ENCODE measurements at places on chromosomes 5 and 9.

DNA sequence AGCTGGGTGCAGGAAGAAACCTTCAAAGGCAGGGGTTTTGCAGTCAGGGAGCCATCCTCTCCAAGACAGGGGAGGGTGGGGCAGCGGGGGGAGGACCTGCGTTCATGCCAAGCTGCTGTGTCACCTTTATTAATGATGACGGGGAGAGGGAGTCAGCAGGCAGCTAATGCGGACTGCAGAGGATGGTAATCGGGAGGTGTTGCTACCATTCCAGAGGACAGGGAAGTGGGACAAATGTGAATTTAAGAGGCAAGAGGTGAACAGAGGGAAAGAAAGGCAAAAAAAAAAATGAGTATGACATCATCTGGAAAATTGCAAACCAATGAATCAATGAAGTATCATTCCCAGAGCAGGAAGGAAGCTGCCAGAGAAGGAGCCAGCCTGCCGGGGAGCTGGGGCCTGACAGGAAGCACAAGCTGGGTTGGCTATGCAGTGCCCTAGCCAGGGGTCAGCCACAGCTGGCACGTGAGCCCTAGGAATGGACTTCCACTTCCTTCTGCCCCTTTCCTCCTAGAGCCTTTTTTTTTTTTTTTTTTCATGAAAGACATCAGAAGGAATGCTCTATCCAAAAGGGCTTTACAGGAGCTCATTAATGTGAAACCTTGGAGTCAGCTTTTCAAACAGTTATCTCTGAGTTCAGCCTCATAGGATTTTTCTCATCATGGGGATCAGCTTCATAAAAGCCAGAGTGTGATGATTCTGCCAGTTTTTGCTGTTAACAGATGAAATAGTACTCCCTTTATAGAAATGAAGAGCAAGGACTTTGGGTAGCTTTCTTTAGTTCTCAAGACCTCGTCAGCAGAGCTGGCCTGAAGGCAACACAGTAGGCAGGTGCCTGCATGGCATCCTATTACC, 9.2 kb downstream of the INSYN2B start:
- DNase-seq: peak; percentile 33

DNA sequence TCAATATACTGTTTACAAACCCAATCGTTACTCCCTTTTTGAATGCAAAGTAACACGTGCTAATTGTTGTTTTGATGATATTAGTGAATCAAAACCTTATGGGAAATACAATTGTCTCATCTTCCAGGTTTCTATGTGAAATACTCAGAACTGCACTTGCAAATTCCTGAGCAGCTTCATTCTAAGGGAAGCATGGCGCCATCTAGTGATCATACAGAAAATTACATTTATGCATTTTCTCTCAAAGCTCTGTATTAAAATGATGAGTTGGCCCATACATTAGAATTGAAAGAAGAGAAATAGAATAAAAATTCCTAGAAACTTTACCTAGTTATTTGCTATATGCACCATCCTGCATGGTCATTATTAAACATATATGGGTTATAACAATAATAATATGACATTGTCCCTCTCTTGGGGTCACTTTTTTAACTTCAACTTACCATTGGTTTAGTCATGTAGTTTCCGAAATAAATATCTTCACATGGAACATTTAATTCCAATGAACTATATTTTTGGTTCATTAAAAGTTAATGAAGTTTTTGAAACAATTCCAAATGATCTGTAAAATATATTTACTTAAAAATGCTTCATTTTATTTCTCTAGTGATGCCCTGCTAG, 220.0 kb downstream of the PDE4D start:
- no peak for DNase-seq

GRCh38 chr9:137438591-137439157, 2.5 kb downstream of the ENTPD8 start:
- DNase-seq: no peak

GRCh38 chr9:114409103-114409780, 21.5 kb upstream of the AKNA start:
- DNase-seq: no peak

DNA sequence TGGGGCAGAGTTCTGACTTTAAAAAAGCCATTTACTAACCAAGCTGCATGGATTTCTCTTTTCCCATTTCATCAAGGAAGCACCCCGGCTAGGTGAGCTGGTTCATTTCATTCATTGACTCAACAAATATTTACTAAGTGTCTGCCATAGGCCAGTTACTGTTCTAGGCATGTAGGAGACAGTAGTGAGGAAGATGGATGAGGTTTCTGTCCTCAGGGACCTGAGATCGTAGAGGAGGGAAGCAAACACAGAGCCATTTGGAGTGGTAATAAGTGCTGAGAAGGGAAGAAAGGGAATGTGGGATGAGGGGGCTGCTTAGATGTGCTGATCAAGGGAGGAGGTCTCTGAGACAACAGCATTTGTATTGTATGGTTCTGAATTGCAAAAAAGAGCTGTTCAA, 120.4 kb downstream of the C9orf152 start:
- DNase-seq: no peak

DNA sequence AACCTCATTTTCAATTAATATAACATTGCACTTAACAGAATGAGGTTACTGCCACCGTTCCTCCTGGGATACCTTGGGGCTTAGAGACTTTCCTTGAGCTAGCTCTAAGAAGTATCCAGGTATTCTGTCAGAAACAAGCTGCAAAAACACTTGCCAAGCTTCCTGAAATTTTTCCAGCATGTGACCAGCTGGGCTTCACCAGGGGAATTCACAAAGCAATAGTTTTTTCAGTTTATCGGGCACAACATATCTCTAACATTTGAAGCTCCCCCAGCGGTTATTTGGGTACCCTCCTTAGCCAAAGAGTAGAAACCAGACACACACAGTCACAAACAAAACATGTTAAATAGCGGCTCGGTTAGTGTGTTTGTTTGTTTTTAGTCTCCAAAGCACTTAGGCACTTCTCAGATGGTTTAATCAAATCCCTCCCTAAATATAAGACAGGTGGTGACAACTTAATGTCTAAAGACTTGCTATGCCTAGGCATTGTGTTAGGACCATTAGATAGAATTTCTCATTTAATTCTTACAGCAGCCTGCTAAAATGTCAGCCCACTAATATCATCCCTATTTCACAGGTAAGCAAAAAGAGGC, 278.2 kb downstream of the GLIS3 start:
- no peak for DNase-seq

DNA sequence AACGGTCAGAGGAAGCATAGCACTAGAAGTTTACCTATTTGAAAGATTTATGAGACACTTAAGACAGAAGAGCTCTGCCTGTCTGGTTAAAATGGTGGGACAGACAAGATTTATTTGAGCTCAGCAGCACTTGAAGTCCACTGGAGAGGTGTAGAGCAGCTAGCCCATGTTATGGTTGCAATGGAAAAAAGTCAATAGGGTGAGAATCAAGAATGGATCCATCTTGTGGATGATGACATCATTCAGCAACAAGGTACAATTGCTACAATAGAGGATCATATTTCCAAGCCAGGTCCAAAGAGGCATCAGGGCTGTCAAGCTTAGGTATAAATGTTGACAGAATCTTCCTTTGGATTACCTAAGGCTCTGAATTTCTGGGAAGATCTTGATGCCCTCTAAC, 21.1 kb upstream of the ZNF131 start:
- no peak for DNase-seq

DNA sequence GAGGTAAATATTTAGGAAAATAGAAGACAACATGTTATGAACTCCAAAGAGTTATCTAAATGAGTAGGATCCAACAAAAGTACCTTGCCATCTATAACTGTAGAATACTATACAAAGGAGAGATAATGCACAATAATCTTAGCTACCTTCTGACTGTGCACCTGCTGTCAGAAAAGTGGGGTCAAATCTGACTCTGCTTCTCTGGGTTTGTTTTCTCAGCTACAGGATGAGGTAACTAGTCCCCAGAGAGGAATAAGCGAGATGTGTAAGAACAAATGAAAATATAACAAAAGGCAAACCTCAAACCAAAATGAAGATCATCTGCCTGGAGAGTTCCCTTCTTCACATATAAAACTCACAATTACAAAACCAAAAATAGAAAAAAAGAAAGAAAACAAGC, 204.8 kb downstream of the DCP2 start:
- DNase-seq: no peak

GRCh38 chr9:1837453-1838084, 177.6 kb upstream of the SMARCA2 start:
- DNase-seq: peak; percentile 34

GRCh38 chr9:107108342-107109130, 174.5 kb upstream of the RAD23B start:
- DNase-seq: no peak

DNA sequence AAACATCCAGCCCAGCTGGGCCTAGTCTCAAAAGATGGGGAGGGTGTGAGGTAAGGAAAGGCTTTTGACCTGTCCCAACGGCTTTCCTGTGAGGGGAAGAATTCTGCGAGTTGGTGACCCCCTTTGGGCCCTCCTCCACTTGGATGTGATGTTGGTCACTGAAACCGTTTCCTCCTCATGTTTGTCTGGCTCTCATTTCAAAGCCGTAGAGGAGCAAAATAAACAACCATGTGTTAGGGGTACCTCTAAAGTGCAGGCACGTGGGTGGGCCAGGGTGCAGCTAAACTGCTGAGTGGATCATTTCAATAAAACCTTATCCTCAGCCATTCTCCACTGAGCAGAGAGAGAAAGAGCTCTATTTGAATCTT, 84.3 kb upstream of the MELK start:
- DNase-seq: peak; percentile 24

- DNase-seq: no peak
These were observed 516.0 kb downstream of the CETN3 start for GRCh38 chr5:89893546-89893945.

DNA sequence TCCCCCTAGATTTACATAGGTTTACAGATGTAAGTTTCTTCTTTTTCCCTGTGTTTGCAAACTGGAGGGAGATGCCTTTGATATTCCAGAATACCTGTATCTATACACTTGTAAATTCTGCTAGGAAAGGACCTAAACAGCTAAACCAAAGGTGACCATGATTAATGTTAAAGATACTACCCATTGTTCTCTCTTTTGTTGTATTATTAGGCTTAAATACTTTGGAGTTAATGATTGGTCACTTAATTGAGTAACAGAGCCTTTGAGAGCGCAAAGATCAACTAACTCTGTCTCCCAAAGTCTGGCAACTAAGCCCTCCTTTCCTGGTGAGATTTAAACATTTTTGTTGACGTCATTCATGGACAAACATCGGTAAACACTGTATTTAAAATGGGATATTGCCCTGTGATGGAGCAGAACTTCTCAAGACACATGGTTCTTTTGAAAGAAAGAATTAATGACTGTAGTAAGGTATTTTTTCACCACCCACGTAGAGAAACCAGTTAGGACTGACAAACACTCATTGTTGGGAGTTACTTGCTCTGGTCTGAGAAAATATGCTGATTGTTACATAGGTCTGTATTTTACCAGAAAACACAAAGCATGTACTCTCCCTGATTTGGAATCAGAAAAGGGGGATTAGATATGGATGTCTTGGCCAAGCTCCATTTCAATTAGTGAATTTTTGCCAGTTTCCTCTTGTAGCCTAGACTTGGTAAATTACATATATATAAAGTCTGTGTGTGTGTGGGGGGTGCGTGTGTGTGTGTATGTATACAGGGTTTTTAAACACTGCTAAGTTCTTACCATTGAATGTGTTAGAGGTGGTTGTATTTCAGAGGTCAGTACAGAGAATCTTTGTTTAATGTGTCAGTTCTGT, 4.6 kb downstream of the VCAN start:
- no peak for DNase-seq

- DNase-seq: no peak
These were observed 11.2 kb downstream of the DNAJB5 start for GRCh38 chr9:35000535-35001284.

DNA sequence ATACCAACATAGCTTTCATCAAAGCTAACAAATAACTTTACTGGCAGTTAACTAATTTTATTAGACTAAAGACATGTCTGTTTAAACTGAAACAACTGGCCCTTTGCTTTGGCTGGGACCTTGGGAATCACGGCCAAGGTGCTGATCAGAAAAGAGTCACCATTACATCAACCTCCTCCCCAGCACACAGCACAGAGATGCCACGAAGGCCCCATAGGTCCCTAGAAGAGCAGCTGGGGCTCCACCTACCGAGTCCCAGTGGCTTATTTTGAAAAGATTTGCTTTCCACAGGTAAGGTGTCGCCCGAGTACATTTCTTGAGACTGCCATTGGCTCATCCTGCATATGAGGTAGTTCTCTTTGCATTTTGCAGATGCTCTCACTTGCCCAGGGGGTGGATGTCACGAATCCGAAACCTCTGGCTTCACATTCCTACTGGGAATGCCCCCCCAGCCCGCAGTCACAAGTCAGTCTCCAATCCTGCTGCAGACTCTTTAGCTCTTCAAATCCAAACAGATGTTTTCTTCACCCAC, 18.8 kb upstream of the HSD17B3 start:
- DNase-seq: no peak

GRCh38 chr5:40001796-40002195, 577.0 kb upstream of the DAB2 start:
- no peak for DNase-seq

DNA sequence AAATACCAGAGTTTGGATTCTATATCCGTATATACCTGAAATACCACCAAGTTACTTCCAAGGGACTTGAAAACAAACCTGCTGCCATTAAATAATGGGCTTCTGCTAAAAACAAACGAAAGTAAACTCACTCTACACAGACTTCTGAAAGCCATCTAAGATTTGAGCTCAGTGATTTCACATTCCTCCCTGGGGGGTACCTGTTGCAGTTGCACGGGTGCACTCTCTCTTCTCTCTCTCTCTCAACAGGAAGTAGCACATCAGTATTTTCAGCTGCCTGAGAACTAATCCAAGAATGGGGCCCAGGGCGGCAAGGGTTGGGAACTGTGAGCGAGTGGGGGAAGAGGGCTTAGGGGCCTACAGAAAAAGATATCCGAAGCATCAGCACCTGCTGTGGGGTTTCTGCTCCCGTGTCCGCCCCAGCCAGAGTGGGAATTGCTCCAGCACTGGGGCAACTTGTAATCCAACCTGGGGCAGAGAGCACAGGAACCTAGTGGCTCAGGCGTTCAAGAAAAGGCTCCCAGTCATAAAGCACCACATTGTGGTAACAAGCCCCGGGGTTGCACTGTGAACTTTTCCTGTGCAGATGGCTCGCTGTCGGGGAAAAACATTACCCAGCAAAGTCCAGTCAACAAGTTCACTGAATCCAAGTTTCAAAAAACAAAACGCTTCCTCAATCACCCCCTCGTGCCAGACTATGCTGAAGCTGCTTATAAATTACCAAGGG, 99.8 kb downstream of the EFNA5 start:
- DNase-seq: no peak

DNA sequence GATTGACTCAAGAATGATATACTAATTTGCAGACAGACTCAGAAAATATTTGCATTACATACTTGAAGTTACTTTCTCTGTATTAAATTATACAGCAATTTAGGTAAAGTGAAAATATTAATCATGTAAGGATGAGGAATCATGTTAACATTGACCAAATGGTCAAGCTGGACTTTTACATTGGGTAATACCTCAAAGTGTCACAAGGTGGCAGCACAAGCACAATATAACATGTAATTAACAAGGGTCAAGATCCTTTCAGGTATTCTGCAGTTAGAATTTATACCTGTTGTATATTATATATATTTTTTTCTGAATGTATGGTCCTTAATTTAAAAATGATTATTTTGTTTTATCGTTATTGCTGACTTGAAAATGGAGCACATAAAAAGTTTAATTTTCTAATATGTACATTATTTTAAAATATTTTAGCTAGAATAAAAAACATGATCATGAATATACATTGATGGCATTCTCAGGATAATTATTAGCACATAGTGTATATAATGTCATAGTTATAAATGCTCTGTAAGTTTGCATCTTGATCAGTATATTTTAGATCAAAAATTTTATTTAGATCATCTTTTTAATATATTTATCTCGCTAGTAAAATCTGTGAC, 8.6 kb downstream of the HAPLN1 start:
- no peak for DNase-seq

GRCh38 chr9:82679472-82679871, 383.5 kb downstream of the RASEF start:
- no peak for DNase-seq

All from femur (tissue), 1 donor.